ENCODE measurements at places on chromosomes 5 and 9.

- DNase-seq, result no peak
These were observed 478.9 kb upstream of the NMUR2 start for GRCh38 chr5:152884006-152884405.

DNA sequence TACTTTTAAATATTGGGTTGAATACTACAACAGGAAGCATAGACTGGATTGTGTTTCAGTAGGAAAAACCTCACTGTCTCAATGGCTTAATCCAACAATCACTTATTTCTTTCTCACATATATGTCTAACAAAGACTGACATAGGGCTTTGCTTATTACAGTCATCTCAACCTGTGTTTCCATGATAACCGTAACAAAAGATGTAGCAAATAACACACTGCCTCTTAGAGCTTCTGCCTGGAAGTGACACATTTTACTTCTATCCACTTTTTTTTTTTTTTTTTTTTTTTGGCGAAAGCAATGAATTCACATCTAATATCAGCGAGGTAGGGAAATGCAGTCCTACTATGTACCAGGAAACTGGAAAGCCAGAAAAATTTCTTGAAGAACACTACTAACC lies 204.9 kb upstream of the CDKN2B start:
- DNase-seq, result no peak

DNA sequence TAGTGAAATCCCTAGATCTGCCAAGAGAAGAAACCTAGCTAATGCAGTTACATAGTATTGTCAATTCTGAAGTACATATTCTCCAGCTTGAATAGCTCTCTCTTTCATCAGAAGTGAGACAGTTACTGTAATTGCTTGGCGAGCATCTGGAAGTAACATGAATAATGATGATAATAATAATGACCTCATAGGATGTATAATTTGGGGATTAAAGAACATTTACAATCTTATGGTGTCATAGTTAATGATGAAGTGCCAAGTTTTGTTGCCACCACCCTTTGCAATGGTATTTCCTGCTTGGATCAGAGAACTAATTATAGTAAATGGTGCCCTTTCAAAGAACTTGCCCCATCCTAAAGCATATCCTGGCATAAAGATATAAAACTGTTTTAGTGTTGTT lies 201.4 kb downstream of the ADAMTSL1 start:
- DNase-seq, result no peak

DNA sequence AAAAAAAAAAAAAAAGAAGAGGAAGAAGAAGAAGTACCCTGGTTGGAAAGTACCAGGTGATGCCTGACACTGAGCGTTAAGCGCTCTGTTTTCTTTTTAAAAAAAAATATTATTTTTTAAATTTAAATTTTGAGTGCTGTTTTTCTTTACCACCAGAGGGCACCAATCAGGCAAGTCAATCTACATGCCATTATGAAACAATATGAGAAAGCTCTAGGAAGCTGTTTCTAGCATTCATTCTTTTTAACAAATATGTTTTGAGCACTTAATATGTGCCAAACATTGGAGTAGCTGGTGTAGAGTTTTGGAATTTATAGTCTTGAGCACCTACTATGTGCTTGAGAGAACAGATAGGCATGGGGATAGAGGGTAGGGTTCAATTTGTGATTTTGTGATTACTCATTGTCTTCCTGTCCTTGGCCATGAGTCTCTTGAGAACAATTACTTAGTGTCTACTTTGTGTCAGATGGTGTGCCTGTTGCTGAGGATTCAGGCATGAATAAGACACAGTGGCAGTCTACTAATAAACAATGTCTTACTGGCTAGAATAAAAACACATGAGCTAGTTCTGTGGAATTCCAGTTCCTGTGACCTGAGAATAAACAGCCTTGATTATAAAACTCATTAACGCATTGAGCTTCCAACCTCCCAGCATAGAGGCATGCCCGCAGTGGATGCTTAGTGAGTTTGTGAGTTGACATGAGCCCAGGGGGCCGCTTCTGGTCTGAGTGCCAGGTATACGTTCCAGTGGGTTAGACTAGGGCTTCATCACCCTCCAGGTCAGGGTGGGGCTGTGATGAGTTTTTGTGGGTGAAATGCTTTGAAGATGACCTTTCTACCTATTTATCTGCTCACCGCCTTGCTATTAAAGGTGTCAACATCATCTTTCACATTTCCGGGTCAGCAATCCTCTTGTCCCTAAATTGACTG lies 3.0 kb upstream of the UBE2R2 start:
- DNase-seq, result peak; percentile 54

DNA sequence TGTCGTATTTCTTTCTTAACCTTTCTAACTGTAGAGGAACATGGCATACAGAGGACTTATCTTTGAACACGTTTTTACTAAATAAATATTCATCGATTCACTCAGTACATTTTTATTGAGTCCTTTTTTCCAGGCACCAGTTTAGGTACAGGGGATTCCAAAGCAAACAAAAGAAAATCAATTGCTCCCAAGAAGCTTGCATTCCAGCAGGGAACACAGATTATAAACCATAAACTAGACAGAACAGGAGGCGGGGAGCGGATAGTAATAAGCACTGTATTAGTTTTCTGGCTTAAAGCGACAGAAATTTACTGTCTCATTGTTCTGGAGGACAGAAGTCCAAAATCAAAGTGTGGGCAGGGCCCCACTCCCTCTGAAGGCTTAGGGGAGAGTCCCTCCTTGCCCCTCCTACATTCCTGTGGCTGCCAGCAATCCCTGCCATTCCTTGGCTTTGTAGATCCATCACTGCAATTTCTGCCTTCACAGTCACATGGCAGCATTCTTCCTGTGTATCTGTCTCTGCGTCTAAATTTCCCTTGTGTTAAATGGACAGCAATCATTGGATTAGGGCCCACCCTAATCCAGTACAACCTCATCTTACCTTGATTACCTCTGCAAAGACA lies 115.5 kb downstream of the COL23A1 start:
- no peak for DNase-seq

DNA sequence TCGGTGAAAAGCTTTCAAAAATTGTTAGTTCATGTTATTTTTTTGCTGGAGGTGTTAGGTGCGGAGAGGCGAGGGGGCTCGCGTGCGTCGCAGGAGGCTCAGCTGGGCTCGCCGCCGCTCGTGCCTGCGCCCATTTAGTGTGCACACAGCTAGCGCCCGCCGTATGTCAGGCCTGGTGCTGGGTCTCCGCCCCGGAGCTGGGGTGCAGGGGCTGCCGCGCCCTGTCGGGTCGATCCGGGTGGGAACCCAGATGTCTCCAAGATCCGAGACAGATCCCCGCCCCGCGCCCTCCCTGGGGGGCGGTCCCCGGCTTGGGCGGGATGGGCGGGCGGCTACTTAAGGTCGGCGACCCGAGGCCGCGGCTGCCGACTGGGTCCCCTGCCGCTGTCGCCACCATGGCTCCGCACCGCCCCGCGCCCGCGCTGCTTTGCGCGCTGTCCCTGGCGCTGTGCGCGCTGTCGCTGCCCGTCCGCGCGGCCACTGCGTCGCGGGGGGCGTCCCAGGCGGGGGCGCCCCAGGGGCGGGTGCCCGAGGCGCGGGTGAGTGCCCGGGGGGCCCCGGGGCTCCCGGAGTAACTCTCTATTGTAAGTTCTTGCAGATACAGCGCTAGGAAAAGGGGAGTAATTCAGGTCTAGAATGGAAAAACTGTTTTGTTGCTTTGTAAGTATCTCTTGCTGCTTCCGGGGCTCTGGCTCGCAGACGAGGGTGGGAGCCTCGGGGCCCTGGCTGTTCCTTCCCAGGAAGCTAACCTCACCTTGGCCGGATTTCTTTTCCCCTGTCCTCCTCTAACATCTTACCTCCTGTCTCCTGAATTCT lies 31.7 kb downstream of the GSN start:
- DNase-seq, result peak; percentile 14

Measured in activated CD4-positive, alpha-beta T cell treated with anti-CD3 and anti-CD28 coated beads, Interleukin-2, Interleukin-6, amounts not matched to agents 100 ng/mL and 50 ng/mL, durations not matched to agents 16 hours and 8 hours (primary cell).